ENCODE measurements at places on chromosomes 6 and 20.

- no peak for DNase-seq
These were observed 65.2 kb upstream of the CCN2 start for GRCh38 chr6:132016396-132016795.

- DNase-seq, result no peak
These were observed 5.4 kb upstream of the ZBTB12 start for GRCh38 chr6:31907158-31907813.

DNA sequence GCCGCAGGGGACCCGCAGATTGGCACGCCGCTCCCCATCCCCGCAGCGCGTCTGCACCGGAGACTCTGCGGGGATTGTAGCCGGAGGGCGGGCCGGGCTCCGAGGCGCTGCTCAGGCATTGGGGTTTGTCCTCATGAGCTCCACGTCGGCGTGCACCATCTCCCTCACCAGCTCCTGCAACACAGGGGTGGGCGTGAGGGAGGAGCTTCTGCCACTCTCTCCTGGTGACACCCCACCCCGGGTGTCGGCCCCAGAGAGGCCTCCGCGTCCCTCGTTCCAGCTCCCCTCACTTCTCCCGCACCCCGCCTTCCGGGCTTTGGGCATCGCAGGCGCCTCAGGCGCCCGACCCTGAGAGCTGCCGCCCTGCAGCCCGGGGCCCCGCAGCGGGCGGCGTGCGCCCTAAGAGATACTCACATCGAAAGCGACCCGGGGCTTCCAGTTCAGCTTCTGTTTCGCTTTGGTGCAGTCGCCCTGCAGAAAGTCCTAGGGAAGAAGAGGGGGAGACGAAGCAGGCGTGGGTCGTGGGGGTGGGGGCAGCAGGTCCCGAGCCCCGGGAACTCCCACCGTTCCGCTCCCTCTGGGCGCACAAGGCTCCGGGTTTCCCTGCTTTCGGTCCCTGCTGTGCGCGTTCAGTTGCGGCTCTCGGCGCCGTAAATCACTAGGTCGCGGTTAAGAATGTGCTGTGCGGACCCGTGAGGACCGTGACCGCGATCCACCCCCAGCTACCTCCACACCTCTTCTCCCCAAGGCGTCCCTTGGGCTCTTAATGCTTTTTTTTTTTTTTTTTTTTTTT is 14.5 kb downstream of the FOXC1 start:
- DNase-seq, result no peak

- DNase-seq, result no peak
These were observed 57.8 kb upstream of the EDN1 start for GRCh38 chr6:12232339-12232738.

GRCh38 chr20:8435285-8436035 is 303.4 kb downstream of the PLCB1 start:
- DNase-seq, result no peak

DNA sequence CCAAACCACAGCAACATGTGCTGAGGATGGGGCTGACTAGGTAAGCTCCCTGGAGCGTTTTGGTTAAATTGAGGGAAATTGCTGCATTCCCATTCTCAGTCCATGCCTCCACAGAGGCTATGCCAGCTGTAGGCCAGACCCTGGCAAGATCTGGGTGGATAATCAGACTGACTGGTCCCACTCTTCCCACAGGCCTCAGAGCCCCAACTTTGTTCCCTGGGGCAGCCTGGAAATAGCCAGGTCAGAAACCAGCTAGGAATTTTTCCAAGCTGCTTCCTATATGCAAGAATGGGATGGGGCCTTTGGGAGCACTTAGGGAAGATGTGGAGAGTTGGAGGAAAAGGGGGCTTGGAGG is 1.5 kb upstream of the VEGFA start:
- DNase-seq, result no peak

GRCh38 chr6:18380158-18380836 is 6.9 kb upstream of the RNF144B start:
- DNase-seq, result no peak
